ENCODE measurements at places on chromosomes 12 and 14.

DNA sequence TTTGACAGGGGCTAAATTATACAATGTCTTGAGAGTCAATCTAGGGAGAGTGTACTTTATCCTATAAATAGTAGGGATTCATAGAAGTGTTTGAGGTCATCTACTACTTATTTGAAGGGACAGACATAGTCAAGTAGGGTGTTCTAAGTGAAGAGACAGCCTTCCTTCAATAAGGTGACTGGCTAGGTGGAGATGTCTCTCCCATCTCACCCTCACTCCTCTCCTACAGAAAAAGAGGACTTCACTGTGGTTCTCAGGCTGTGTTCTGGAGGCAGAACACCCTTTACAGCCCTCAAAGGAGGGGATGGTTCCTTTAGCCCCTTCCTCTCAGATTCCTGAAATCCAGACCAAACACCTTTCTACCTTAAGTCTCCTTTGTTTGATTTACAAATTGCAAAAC is 2.8 kb upstream of the NFE2 start:
- H3K36me3 ChIP-seq: no peaks in the 10 kb centered on the region
- H3K27me3 ChIP-seq: peaks cover 38% of the 10 kb centered on the region
- H3K4me1 ChIP-seq: peaks cover 7% of the 10 kb centered on the region
- H3K4me3 ChIP-seq: no peak overlapping the region
- DNase-seq: no peak

DNA sequence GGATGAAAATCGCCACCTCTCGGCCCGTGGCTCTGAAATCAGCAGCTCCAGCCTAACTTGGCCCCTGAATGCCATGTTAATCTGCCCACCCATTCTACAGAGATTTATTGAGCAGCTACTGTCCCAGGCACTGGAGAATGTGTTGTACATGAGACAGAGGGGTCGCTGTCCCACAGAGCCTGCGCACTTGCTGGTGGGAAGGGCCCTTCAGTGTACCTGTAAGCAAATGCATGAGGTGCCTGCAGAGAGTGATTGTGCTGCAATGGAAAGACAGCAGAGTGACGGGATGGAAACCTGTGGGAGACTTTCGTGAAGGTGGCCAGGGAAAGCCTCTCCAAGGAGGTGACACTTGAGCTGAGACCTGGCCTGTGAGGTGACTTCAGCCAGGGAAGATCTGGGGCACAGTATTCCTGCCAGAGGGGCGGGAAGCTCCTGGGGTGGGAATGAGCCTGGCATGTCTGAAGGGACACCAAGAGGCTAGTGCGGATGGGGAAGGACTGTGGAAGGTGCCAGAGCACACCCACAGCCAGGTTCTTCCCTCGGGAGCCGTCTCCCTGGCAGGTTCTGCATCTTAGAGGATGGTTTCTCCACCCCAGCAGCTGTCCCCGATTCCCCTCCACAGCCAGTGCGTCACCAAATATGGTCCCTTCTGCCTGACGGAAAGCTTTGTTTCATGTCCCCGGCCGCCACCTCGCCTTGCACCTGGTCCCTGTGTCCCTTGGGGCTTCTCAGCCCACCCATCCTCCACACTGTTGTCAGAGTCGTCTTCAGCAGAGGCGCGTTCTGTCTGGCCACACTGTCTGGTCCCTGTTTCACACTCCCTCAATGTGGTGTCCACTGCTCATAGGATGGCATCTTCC is 8.7 kb downstream of the SMIM41 start:
- no peak overlapping the region for H3K27ac ChIP-seq
- H3K4me3 ChIP-seq: no peak overlapping the region

DNA sequence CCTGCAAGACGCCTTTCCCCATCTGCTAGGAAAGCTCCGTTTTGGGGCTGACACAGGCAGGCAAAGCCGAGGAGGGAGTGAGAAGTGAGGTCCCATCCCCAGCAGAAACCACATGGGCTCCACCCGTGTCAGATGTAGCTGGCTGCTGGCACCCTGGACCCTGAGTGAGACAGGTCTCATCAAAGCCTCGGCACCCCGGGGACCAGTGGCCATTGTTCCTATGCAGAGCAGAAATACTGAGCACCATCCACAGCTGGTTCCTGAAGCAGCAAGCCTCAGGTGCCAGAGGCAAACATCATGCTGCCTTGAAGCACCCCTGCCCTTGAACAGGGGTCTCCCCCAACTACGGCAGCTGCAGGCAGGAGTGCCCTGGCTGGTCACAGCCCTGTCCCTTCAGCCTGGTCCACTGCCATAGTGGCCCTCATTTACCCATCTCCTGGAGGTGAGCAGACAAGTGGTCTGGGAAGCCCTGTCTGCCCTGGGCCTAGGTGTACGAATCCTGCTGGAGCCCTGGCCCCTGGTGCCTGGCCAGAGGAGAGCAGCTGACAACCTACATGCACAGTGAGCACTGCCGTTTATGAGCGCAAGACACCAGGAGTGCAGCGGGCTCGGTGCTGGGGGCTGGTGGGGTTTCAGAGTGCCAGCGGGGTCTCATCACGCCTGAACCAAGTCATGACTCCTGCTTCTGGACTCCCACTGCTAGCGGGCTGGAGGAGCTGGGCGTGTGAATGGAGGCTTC is 289.8 kb upstream of the RTL1 start:
- no peaks in the 10 kb centered on the region for H3K27me3 ChIP-seq
- H3K36me3 ChIP-seq: no peaks in the 10 kb centered on the region
- H3K27ac ChIP-seq: no peak overlapping the region
- no peak overlapping the region for H3K4me3 ChIP-seq
- no peak for DNase-seq
- H3K4me1 ChIP-seq: no peaks in the 10 kb centered on the region

- H3K4me1 ChIP-seq: no peaks in the 10 kb centered on the region
- H3K36me3 ChIP-seq: no peaks in the 10 kb centered on the region
- H3K27ac ChIP-seq: no peak overlapping the region
- no peak for DNase-seq
- no peak overlapping the region for H3K4me3 ChIP-seq
These were observed 567.8 kb upstream of the TBX3 start for GRCh38 chr12:115251727-115252126.

- no peaks in the 10 kb centered on the region for H3K36me3 ChIP-seq
- no peak overlapping the region for H3K27ac ChIP-seq
- H3K27me3 ChIP-seq: no peaks in the 10 kb centered on the region
- DNase-seq: no peak
- H3K4me3 ChIP-seq: no peak overlapping the region
- peaks cover 2% of the 10 kb centered on the region for H3K4me1 ChIP-seq
These were observed 120.1 kb downstream of the TTC7B start for GRCh38 chr14:90695997-90696660.

GRCh38 chr14:101350691-101351090 is 210.6 kb upstream of the DIO3 start:
- no peaks in the 10 kb centered on the region for H3K4me1 ChIP-seq
- H3K4me3 ChIP-seq: no peak overlapping the region
- H3K27me3 ChIP-seq: no peaks in the 10 kb centered on the region
- no peaks in the 10 kb centered on the region for H3K36me3 ChIP-seq
- DNase-seq: no peak
- H3K27ac ChIP-seq: no peak overlapping the region

DNA sequence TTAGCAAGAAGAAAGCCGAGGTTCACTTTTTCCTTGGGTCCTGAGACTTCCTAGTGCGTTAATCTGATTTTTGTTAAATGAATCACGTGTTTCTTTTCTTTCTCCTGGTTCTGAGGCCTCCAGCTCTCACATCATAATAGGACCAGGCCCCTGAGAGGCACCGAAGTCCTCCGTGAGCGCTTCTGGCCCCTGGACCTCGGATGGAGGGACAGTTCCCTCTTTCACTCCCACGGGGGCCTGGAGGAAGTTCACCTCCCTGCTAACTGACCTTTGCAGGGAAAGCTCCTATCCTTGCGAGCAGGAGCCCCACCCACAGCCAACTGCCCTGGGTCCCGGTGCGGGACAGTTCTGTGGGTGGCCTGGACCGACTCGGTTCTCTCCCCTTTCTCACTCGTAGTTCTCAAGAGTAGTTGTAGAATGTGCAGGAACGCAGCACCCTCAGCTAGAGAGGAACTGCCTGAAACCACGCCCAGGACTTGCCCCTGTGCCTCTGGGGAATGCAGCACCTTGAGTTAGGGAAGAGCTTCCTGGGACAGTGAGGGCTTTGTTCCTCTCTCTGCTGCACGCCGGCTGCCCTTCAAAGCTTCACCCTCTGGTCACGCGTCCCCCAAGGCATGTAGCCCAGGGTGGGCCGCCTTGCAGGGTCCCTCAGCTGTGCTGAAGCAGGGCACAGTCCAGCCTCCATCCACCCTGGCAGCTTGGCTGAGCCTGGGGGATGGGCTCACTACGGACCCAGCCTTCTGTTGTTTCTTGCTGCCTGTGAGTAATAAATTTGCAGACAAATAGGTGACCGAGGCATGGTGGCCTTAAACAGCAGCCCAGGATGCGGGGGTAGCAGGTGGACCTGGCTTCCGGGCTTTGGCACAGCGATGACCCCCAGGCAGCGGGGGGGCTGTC is 264.6 kb downstream of the ADGRD1 start:
- H3K27ac ChIP-seq: no peak overlapping the region
- no peak overlapping the region for H3K4me3 ChIP-seq
- H3K27me3 ChIP-seq: peaks cover 20% of the 10 kb centered on the region
- H3K36me3 ChIP-seq: no peaks in the 10 kb centered on the region
- H3K4me1 ChIP-seq: no peaks in the 10 kb centered on the region
